Activated gamma-delta T cell treated with Interleukin-2 at 50 U/mL for 16 hours (primary cell): ENCODE measurements at places on chromosomes 3 and 15.

- DNase-seq, result no peak
Observed at GRCh38 chr3:141986548-141987107, 110.2 kb downstream of the ATP1B3 start.

- no peak for DNase-seq
Observed at GRCh38 chr15:35436422-35436821, 109.5 kb downstream of the DPH6 start.

DNA sequence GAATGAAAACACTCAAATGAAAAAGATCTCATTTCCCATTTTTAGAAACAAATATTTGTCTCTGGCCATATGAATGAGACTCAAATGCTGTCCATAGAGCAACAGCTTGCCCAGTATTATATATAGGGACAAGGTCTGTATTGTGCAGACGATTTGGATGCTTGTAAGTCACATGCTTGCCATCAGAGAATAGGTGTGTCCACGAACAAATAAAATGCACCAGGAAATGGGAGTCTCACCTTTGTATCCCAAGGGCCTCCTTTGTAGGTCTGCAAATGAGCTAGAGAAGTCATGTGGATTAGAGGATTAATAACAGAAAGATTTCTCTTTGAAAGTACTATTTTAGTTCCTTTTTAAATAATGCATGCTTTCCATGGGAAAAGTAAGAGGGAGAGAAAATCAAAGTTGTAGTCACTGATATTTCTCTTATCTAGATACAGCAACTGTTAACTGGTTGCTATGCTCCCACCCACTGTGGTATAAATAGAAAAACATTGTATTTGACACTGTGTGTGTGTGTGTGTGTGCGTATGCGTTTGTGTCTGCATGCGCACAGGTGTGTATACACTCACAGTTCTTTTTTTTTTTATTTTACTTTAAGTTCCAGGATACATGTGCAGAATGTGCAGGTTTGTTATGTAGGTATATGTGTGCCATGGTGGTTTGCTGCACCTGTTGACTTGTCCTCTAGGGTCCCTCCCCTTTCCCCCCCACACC is 383.4 kb upstream of the ARRDC4 start:
- no peak for DNase-seq

DNA sequence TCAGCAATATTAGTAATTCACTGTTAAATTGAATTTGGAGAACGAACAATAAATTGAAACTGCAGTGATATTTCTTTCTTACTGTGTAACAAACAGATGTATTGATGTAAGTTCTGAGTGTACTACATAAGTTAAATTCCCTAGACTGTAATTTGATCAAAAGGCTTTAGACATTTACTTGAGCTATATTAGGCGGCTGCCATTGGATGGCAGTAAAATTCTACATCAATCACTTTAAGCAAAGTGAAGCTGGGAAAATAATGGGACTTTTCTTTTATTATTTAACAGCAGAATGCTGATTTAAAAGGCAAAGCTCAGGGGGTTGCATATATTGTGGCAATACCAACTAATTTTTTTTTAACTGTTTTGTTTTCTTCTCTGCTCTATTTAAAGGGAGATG is 212.6 kb upstream of the PLSCR5 start:
- DNase-seq, result no peak

- no peak for DNase-seq
Observed at GRCh38 chr3:180804916-180805315, 107.6 kb upstream of the FXR1 start.
